ENCODE measurements at places on chromosomes 11 and 22.

- no peak for DNase-seq
- H3K36me3 ChIP-seq, result no peaks in the 10 kb centered on the region
- H3K27ac ChIP-seq, result peak overlapping the region; percentile 69
- no peak overlapping the region for H3K4me3 ChIP-seq
- H3K27me3 ChIP-seq, result peaks cover 6% of the 10 kb centered on the region
- peaks cover 9% of the 10 kb centered on the region for H3K4me1 ChIP-seq
Measured at GRCh38 chr11:17541330-17541885, 2.8 kb downstream of the USH1C start.

- H3K27me3 ChIP-seq, result no peaks in the 10 kb centered on the region
- no peak overlapping the region for H3K27ac ChIP-seq
- peaks cover 13% of the 10 kb centered on the region for H3K36me3 ChIP-seq
- no peak for DNase-seq
- no peak overlapping the region for H3K4me3 ChIP-seq
Measured at GRCh38 chr11:34161812-34162492, 56.5 kb downstream of the NAT10 start.

GRCh38 chr11:83721263-83721662, 435.1 kb upstream of the CCDC90B start:
- H3K4me3 ChIP-seq, result no peak overlapping the region
- no peaks in the 10 kb centered on the region for H3K27me3 ChIP-seq
- H3K27ac ChIP-seq, result no peak overlapping the region
- H3K4me1 ChIP-seq, result peaks cover 36% of the 10 kb centered on the region
- no peaks in the 10 kb centered on the region for H3K36me3 ChIP-seq

DNA sequence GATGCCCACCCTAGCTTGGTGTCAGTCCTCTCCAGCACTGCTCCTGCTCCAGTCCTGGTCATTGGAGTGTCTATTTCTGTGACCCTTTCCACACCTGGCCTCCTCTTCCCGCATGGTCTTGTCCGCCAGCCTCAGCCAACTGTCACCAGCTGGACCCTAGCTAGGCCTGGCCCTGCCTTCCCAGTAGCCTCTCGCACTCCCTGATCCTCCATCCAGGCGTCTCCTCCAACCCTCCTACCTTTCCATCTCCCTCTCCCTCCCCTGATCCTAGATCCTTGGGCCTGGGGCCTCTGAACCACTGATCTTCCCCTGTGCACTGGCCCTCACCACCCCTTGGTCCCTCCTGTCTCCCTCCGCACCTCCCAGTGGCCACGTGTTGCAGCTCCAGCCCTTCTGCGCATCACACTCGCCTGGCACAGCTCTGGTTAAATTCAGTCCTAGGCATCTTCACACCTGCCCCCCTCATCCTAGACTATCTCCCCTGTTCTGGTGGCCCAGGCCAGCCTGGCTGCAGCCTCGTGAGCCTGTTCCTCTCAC, 9.9 kb downstream of the SYNGR1 start:
- no peak overlapping the region for H3K27ac ChIP-seq
- no peaks in the 10 kb centered on the region for H3K4me1 ChIP-seq
- DNase-seq, result no peak
- H3K4me3 ChIP-seq, result no peak overlapping the region

- no peak overlapping the region for H3K4me3 ChIP-seq
- H3K27ac ChIP-seq, result peak overlapping the region; percentile 65
- peaks cover 9% of the 10 kb centered on the region for H3K27me3 ChIP-seq
- H3K36me3 ChIP-seq, result no peaks in the 10 kb centered on the region
- no peaks in the 10 kb centered on the region for H3K4me1 ChIP-seq
Measured at GRCh38 chr22:42396621-42397331, 35.4 kb downstream of the NFAM1 start.

Measured in stomach (tissue), 19 donors.